ENCODE measurements at places on chromosomes 11 and 22.

DNA sequence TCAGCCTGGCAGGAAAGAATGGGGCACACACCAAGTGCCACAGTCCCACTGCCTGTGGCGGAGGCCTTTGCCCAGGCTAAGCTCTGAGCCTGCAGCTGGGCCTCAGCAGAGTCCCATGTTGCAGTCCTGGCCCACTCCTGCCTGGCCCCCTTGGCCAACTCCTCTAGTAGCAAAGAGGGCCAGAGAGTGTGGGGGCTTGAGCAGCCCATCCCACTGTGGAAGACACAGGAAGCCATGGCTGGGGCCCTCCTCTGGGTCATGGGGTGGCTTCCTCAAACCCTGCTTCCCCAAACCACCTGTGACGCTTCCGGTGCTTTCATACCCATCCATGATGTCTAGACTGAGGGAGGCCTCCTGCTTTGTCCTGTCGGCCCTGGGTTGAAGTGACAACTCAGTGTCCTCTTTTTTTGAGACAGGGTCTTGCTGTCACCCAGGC lies 5.8 kb downstream of the RPS19BP1 start:
- DNase-seq: no peak

DNA sequence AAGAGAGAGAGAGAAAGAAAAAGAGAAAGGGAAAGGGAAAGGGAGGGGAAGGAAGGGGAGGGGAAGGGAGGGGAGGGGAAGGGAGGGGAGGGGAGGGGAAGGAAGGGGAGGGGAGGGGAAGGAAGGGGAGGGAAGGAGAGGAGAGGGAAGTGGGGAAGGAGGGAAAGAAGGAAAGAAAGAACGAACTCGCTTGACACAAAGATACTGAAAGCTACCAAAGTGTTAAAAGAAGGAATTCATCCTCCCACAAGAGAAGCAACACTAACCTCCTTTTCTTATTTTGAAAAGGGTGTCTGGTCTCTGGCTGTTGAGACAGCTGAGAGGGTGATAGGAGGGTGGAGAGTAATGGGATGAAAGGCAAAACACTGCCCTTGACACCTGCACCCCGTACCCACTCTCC lies 172.6 kb downstream of the SHANK2 start:
- DNase-seq: no peak

DNA sequence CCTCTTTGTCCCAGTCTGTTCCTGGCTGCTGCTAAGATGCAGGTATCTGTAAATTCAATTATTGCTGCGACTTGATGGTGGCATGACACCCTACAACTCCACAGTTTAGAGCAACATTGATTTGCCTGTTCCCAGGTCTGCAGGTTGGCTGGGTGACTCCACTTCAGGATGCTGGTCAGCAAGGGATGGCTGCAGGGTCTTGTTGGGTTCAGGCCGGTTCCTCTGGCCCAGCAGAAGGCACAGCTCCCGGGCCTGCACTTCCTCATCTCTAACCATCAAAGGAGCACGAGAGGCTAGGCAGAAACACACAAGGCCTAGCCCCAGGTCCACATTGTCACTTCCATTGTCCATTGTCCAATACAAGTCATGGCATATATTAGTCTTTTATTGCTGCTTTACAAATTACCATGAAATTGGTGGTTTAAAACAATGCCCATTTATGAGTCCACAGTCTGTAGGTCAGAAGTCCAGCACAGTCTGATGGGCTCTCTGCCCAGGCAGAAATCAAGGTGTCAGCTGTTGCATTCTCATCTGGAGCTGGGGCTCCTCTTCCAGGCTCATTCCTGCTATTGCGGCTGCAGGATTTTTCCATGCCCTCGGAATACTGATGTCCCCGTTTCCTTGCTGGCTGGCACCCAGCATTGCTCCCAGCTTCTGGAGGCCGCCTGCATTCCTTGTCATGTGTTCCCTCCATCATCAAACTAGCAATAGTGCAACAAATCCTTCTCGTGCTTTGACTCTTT lies 96.6 kb upstream of the LMO1 start:
- no peak for DNase-seq

GRCh38 chr22:42947211-42947990 lies 67.5 kb downstream of the PACSIN2 start:
- no peak for DNase-seq

GRCh38 chr11:68966894-68967780 lies 13.6 kb downstream of the MRGPRD start:
- no peak for DNase-seq

DNA sequence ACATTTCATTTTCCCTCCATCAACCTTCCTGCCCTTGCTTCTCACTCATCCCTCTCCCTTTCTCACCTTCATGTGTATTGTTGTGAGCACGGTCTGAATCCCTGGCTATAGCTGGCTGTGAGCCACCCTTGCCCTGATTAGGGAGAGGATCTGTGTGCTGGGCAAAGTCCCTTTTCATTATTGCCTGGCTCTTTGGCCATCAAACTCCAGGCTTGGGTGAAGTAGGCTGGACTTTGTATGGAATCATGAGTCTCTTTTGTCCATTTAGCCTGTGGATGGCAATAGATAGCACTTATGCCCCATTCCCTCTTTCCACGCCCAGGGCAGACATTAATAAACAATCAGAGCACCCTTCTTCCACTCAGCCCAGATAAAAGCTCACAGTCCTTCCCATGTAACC lies 6.7 kb downstream of the MYO18B start:
- DNase-seq: no peak

DNA sequence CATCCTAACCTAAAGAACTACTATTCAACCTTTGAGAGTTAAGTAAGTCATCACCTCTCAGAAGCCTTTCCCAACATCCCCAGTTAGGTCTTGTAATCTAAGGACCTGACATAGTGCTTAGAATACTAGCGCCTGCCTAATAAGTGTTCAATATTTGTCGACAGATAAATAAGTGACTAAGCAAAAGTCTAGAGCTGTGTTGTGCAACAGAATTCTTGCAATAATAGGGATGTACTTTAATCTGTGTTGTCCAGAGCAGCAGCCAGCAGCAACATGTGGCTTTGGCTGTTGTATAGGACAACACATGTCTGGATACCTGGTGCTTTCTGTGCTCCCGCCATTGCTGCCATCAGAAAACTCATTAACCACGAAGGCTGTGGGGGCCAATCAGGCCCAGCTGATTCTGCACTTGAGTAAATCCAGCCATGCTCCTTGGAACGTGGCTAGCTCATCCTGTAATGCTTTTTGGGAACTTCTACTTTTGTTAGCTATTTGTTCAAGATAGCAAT lies 66.8 kb upstream of the NTM start:
- no peak for DNase-seq

DNA sequence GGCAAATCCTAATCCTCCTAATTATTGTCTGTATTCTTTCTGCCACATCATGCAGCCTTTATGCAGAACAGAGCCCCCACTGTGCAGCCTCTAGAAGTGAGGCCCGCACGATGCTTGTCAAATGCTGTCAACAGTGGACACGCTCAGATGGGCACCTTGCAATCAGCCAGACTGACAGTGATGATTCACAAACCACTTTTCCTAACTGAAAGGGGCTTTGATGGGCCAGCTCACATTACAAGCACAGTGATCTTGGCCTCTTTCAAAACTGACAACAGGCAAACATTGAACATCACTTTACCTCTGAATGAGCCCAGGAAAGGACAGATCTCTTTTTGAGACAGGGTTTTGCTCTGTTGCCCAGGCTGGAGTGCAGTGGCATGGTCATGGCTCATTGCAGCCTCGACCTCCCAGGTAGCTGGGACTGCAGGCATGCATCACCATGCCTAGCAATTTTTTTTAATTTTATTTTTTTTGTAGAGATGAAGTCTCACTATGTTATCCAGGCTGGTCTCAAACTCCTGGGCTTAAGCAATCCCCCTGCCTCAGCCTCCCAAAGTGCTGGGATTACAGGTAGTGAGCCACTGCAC lies 18.0 kb upstream of the E2F8 start:
- no peak for DNase-seq

DNA sequence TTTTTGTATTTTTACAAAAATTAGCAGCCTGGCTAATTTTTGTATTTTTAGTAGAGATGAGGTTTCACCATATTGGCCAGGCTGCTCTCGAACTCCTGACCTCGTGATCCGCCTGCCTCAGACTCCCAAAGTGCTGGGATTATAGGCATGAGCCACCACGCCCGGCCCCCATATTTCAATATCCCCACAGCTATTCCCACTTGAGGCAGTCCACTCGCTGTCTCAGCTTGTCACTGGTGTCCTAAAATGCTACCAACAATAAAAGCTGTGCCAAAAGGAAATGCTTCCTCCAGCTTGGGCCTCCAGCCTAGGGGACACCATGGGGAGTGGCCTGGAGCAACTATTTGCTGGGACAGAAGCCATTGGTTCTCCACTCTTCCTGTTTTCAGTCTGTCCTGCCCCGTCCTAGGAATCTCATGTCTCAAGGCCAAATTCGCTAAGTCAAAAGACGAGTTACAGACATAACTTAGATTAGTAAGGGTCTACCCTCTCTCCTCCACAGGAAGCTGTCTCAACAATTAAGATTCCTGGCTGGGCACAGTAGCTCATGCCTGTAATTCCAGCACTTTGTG lies 7.3 kb upstream of the SPINDOC start:
- DNase-seq: no peak

DNA sequence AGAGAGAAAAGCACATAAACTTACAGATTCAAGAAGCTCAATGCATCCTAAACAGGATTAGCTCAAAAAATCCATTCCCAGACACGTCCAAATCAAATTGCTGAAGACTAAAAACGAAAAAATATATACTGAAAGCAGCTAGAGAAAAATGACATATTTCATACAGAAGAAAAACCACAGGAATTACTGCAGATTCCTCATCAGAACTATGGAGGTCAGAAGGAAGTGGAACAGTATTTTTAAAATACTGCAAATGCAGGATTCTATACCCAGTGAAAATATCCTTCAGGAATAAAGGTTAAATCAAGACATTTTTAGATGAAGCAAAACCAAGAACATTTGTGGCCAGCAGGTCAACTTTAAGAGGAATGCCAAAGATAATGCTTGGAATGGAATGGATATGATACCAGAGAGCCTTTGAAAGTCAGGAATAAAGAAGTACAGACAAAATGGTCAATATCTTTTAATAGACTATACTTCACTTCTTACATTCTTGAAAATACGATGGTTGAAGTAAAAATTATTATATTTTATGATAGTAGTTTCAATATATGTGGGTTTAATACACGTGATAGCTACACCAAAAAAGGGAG lies 352.9 kb downstream of the CTTN start:
- DNase-seq: no peak

- DNase-seq: no peak
These were observed 87.4 kb downstream of the BRD1 start for GRCh38 chr22:49740242-49740641.

DNA sequence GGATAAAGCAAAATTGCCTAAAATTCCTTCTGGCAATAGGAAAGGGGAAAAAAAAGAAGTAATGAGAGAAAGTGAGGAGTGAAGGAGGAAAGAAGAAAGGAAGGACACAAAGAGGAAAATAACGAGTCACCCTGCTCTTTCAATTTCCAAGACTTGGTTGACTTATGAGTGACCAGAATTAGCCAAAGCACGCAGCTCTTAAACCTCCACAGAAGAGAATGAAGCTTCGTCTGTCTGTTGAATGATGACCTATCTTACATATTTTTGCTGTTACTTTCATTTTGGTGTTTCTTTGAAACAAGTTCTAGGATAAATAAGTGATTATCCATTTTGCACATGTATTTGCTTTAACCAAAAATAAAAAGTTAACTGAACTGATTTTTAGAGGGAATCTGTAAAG lies 728 bp downstream of the MMP27 start:
- DNase-seq: no peak

Data from stimulated activated CD4-positive, alpha-beta T cell treated with anti-CD3 and anti-CD28 coated beads, Interleukin-1b, Interleukin-23, amount 100 ng/mL, for 1 hour (primary cell).